H4 (cell line): ENCODE measurements at places on chromosomes 1 and 21. TPM values are rescaled to one million over a fixed set of nuclear protein-coding genes. Genes with fewer than 3 reads are reported as not detected.

The TMEM269 gene
- 0.04 and 0.08 TPM in 2 replicates for total RNA-seq

The GBP5 gene
- 0.25 TPM in 1 of 2 replicates, not detected in the other for total RNA-seq

DNA sequence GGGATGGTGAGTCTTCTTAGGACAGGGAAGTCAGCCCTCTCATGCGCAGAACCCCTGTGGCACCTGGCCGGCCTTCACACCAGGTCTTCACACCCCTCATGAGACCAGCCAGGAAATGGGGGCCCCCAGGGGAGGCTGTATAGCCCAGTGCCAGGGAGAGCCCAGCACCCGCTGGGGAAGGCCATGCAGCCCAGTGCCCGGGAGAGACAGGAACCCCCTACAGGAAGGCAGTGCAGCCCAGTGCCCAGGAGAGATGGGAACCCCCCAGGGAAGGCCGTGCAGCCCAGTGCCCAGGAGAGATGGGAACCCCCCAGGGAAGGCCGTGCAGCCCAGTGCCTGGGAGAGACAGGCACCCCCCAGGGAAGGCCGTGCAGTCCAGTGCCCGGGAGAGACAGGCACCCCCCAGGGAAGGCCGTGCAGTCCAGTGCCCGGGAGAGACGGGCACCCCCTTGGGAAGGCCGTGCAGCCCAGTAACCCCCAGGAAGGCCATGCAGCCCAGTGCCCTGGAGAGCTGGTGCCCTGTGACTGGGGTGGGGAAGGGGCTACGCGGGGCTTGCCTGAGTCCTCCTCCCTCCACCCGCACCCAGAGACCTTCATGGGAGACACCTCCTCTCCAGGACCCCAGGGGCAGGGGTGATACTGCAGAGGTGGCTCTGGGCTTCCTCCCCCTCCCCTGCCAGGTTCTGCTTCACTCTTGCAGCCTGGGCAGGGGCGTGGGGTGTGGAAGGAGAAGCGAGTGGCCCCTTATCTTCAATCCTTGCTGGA, 110.5 kb upstream of the COL6A1 start:
- DNase-seq: no peak

The IFI16 gene
- total RNA-seq: 31.8 and 54.0 TPM in 2 replicates

DNA sequence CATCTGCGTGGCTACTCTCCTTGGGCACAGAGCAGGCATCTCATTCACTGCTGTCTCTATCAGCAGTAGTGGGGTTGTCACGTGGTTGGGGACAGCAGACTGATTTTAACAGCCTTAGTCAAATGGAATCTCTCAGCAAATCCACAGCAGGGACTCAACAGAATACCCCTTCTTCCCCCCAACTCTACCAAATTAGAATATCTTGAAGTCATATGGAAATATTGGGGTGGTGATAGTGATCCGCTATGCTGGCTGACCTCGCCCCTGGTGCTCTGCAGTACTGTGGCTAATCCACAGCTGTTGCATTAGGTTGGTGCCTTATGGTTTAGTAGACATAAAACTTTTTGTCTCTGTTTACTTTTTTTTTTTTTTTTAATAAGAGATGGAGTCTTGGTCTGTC, 23.9 kb downstream of the HHAT start:
- no peak for DNase-seq

The SPTA1 gene
- 1.6 and 2.4 TPM in 2 replicates for total RNA-seq

DNA sequence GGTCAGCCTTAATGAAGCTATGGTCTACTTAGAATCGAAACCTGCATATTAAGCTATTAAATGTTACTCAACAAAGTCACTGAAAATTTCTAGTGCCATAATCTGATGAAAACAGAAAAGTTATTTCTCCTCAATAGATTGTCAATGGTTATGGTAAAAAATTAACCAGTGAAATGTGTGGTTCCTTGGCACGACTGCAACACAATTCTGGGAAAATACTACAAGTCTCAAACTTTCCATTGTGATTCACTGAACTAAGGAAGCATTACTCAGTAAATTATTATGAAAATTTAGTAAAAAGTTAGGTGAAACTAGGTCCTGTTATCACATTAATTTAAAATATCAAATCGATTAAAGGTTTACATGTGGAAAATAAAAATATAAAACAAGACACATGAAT, 12.8 kb upstream of the OR2T10 start:
- no peak for DNase-seq

DNA sequence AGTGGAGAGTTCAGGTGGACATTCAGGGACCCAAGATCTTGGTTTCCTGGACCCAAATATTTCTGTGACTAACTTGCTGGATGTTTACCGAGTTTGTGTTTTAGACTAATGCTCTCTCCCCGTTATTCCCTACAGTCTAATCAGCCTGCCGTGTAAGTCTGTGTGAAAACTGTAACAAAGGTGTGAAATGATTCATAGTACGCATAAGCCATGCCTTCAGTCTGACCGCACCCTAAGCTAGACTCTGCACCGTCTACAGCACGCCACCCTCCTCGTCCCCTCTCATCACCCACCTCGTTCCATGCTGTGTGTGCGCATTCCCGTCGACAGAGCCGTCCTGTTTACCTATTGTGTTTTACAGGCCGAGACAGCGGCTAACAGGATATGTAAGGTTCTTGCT, 50.5 kb downstream of the ACTN2 start:
- no peak for DNase-seq

DNA sequence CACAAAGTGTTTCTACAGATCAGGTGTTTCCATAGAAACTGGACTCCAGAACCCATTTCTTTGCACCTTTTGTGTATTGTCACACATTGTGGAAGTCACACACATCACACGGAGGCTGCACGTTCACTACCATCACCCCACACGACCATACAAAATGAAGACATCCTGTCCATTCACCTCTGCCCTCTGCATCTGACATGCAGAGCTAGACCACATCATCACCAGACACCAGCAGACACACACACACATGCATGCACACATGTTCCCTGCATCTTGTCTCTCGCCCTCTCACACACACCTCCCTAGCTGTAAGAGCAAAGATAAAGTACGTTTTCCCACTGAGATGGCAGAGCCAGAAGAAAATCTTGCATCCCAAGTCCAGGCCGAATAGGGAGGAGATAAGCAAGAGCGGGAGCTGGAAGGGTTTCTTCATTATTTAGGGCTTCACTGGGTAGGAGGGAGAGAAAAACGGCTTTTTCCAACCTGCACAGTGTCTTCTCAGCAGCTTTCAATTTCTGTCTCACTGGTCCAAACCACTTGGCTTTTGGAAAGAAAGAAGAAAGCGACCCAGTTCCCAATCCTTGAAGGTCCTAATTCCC, 709 bp downstream of the PRELP start:
- DNase-seq: no peak

The MAP10 gene
- total RNA-seq: 0.19 TPM in 1 of 2 replicates, not detected in the other

DNA sequence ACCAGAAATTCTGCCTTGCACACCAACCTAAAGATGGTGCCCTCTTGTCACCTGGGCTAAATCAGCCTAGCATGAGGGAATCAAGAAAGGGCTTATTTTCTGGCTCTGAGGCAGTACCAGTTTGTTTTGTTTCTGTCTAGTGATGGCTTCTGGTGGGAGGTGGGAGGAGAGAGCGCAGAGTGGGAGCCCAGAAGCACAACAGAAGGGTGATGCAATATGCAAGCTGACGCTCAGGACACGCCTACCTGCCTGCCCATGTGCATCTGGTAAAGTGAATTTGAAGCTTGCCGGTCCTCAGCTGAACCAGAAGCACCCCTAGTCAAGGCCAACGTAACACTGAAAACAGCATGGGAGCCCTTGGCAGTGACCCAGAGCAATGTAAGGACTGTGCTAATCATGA, 138.4 kb upstream of the TIAM1 start:
- no peak for DNase-seq

GRCh38 chr21:33374450-33375096, 28.6 kb upstream of the IFNGR2 start:
- DNase-seq: no peak

- DNase-seq: no peak
Measured at GRCh38 chr1:47766832-47767740, 230.1 kb downstream of the TRABD2B start.

GRCh38 chr1:228998179-228998578, 262.9 kb downstream of the RHOU start:
- no peak for DNase-seq

The FLG2 gene
- not detected in 2 replicates for total RNA-seq

The KDM1A gene
- 97.1 and 111 TPM in 2 replicates for total RNA-seq

DNA sequence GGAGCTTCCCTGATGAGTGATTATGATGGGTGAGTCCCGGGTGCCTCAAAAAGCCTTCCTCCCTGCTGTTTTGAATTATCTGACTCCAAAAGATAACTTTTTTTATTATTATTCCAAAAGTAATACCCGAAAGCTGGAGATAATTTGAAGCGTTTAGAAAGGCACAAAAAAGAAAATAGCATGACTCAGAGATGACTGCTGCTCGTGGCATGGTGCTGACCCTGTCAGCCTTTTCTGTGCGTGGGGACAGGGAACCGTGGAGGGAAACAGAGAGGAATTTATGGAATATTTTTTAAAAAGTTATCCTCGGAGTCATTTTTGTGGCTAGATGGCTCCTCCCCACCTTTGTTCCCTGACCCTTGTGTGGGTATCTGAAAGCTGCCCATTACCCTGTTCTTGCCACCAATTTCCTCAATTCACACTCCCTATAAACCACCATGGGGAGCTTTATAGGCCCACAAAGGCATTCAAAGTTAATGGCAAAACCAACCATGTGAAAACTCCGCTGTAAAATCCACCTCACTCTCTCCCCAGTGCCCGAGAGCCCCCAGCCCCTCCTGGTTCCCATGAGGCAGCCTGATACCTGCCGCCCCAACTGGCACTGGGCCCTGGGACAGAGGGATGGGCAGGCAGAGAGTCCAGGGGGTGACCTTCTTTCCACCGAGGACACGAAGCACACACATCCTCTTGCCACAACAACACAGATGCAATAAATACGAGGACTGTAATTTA, 37.5 kb downstream of the IGSF21 start:
- DNase-seq: no peak

The USH2A gene
- total RNA-seq: 0.04 TPM in 1 of 2 replicates, not detected in the other

DNA sequence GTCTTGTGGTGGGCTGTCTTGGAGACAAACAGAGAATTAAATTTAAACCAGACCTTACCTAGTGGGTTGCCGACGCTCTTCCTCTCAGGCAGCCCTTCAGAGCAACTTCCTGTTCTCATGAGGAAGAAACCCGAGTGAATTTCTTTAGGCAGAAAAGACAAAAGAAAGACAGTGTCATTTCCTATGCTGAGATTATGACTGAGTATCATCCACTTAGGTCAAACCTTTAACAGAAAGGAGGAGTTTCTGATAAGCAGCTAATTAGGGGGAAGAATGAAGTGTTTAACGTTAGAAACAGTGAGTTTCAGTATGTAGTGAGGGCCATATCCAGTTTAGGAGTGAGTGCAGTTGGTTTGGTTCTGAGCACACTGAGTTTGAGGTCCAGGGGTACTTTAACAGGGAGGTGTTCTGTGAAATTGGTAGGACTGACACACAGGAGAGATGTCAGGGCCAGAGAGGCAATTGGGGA, 38.7 kb downstream of the FASLG start:
- no peak for DNase-seq

DNA sequence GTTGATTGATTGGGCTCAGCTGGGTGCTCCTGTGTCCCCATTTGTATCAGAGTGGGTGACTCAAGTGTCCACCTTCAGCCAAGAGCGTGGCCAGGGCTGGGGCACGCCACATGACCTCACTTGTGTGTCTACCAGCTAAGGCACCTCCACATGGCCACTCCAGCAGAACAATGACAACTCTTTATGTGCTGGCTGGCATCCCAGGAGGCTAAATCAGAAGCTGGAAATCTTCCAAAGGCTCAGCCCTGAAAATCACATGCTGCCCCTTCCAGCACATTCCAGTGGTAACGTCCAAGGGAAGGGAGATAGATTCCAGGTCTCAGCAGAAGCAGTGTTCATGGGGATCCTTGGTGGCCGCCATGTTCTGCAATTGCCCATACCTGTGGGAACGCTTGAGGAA, 585.5 kb downstream of the AJAP1 start:
- no peak for DNase-seq

The UTS2 gene
- not detected in 2 replicates for total RNA-seq

The CADM3 gene
- total RNA-seq: 6.4 and 10.1 TPM in 2 replicates

- no peak for DNase-seq
Measured at GRCh38 chr1:15186846-15187151, 33.3 kb downstream of the TMEM51 start.

GRCh38 chr1:231041719-231042261, 1.7 kb upstream of the FAM89A start:
- DNase-seq: no peak

The MEF2D gene
- 3.9 and 7.9 TPM in 2 replicates for total RNA-seq

DNA sequence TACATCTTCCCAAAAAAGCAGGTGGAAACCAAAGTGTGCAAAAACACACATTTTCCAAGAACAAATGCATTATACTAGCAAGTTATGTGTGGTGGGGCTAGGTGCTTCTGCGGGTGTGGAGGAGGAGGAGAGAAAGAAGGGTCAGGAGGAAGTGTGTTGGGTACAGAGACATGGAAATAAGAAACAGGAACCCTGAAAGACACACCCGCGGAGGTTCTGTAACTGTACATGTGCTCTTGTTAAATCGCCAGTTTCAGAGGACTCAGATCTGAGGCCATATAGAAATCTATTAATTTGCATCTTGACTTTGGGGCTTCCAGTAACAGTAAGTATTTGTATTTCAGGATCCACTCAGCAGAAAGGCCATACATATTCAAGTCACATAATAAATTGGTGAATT, 30.9 kb downstream of the ERG start:
- no peak for DNase-seq

The HFM1 gene
- total RNA-seq: 0.35 TPM in 1 of 2 replicates, not detected in the other

DNA sequence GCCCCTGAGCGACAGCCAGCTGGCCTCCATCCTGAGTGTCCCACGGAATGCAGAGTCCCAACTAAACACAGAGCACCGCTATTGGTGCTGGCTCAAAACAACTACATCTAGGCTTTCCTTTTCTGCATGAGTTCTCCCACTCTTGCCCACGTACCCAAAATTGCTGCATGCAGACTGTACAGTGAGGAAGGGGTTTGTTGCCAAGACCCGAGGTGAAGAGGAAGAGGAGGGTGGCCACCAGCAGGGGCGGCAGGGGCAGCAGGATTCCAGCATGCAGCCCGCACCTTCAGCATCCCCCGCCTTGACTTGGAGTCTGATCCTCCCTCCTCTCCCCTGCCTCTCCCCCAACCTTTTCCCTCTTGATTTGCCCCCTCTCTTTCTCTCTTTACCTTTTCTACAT, 8.0 kb downstream of the S100A9 start:
- DNase-seq: no peak

DNA sequence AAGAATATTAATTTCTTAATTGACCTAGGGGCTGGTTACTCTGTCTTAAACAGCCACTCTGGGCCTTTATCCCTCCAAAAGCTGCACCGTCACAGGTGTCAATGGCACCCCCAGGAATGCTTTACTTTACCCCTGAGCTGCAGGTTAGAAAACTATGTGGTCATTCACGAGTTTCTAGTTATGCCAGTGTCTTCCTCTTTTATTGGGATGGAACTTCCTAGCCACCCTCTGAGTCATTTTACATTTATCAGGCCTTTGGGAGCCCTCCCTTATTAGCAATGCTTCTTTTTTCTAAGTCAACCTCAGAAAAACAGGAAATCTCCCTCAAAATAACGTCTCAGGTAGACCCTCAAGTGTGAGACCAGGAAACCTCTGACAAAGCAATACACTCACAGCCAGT, 59.4 kb upstream of the USH2A start:
- DNase-seq: no peak

The CLDN17 gene
- not detected in 2 replicates for total RNA-seq

The AJAP1 gene
- 3.6 and 6.1 TPM in 2 replicates for total RNA-seq

The ECM1 gene
- 27.5 and 28.6 TPM in 2 replicates for total RNA-seq

- no peak for DNase-seq
Measured at GRCh38 chr21:42833439-42833815, 45.9 kb downstream of the WDR4 start.

GRCh38 chr1:15243275-15244043, 3.6 kb upstream of the FHAD1 start:
- DNase-seq: no peak

The NBPF6 gene
- not detected in 2 replicates for total RNA-seq

The TUFT1 gene
- 4.1 and 4.5 TPM in 2 replicates for total RNA-seq
